ENCODE measurements at places on chromosomes 6 and 20. TPM values are rescaled to one million over a fixed set of nuclear protein-coding genes. Genes with fewer than 3 reads are reported as not detected.

The PRL gene
- total RNA-seq = not detected

The AVP gene
- not detected for total RNA-seq

The GNAS-AS1 gene
- total RNA-seq = 2.0 TPM

The ABRACL gene
- 26.8 TPM for total RNA-seq

The C20orf202 gene
- not detected for total RNA-seq

The PROCR gene
- 136 TPM for total RNA-seq

The ADNP gene
- 28.7 TPM for total RNA-seq

The SDCBP2 gene
- total RNA-seq = 2.3 TPM

The GABRR2 gene
- 0.37 TPM for total RNA-seq

The RBPJL gene
- not detected for total RNA-seq

The SUPT3H gene
- 8.8 TPM for total RNA-seq

The SYCP2 gene
- total RNA-seq = 0.37 TPM

The BFSP1 gene
- 0.73 TPM for total RNA-seq

The DEF6 gene
- 0.37 TPM for total RNA-seq
